ENCODE measurements at places on chromosomes 2 and 18.

DNA sequence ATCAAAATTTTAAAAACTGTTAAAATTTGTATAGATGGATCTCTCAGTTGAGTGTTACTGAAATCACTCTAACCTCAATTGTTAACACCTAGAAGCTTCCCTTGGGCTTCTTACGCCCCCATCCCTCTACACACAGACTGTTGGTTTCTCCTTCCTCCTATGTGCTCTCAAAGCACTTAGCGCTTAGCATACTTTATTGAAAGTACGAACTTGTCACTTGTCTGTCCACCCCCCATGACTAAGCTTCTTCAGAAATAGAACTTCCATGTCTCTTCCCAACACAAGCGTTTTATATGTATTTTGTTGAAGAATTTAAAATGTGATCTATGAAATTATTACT is 441 bp downstream of the MPHOSPH10 start:
- no peak for DNase-seq

DNA sequence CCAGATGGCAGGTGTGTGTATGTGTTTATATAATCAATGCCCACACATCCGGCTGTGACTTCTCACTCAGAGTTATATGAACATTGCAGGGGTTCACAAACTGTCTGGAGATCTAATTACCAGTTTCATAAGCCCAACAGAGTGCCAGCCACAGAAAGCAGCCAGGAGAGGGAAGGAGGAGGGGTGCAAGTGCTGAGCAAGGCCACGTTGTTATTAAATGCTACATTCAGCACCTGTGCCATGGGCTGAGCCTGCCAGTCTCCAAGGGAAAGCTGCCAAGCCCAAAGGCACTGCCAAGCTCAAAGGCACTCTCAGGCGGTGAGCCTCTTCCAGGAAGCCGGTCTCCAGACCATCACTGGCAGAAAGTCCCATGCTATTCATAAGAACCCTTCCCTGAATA is 17.4 kb downstream of the XDH start:
- DNase-seq = no peak

- DNase-seq = no peak
These were observed 66.2 kb upstream of the TAF1B start for GRCh38 chr2:9777081-9777480.

DNA sequence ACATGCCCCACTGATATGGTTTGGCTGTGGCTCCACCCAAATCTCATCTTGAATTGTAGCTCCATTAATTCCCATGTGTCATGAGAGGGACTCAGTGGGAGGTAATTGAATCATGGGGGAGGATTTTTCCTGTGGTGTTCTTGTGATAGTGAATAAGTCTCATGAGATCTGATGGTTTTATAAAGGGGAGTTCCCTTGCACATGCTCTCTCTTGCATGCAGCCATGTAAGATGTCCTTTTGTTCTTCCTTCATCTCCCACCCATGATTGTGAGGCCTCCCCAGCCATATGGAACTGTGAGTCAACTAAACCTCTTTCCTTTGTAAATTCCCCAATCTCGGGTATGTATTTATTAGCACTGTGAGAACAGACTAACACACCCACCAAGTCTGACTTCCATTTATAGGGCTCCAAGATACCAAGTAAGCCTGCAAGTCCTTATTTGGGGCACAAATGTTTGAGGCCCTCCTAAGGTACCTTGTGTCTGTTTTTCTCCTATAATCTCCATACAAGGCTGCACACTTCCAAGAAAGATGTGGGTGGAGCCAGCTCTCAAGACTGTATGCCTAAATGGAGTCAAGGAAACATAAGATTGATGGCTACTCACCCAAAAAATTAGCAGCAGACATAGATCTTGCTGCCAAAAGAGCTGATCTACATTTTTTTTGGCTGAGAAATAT is 364.7 kb downstream of the TXNL1 start:
- no peak for DNase-seq

DNA sequence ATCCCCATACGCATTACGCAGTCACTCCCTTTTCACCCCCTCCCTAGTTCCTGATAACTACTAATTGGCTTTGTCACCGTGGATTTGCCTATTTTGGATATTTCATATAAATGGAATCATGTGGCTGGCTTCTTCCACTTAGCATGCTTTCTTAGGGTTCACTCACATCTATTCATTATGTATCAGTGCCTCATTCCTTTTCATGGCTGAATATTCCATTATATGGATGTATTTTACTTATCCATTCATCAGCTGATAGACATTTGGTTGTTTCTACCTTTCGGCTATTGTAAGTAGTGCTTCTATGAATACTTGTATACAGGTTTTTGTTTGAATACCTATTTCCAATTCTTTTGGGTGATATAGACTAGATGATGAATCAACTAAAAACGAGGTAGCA is 4.9 kb downstream of the ATP5MC3 start:
- DNase-seq = no peak

DNA sequence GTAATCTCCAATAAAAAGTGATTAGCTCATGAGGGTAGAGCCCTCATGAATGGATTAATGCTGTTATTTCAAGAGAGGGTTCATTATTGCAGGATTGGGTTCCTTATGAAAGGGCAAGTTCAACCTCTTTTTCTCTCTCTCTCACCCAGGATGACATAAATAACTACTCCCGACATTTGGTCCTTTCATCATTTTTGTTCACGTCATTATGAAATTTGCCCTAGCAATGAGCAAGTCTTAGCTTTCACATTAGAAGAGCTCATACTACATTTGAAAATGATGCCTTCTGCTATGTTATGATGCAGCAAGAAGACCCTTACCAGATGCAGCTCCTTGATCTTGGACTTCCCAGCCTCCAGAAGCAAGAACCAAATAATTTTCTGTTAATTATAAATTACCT is 152.5 kb downstream of the ICOS start:
- no peak for DNase-seq

DNA sequence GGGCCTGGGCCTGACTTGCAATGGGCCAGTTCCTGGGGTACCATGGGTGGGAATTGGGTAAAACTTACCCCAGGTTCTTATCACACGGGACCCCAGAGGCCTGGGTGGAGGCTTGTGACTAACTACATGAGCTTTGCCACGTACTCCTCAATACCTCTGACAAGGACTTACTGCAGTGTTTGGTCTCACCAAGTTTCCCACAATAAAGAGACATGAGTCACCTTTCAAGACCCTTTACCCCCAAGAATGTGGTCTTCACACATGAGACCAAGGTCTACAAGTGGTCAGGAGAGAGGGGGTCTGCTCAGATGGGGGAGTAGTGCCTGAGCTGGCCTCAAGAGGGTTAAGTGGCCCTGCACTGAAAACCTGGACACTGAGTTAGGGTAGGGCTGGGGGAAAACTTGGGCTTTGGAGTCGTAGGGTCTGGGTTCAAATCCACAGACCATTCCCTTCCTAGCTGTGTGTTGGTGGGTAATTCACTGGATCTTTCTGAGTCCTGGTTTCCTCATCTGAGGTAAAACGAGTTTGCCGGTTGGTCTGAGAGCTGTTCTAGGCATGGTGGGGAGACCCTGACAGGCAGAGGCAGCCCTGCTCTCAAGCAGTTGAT is 2.0 kb upstream of the GNLY start:
- no peak for DNase-seq

DNA sequence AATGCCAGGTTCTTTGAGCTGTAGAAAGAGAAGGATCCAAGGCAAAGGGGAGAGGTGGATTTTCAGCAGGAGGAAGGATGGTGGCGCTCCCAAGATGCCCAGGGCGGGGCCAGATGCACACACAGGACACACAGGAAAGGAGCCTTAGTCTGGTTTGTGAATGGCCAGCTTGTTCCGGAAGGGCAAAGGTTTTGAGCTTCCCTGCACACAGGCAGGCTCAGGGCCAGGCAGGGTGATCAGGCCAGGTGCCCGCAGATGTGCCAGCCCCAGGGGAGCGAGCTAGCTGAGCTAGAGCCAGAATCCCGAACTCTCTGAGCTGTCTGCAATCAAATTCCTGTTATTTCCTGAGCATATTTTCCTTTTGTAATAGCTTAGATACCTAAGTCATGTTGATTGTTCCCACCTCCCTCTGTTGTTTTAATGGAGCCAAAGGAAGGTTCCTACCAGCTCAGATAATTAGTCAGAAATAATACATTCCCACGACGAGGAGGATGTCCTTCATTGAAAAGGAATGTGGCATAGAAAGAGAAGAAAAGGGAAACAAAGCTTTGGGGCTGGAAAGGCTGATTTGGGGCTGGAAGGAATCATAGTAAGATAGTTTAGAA is 13.7 kb upstream of the OTOF start:
- DNase-seq = no peak

DNA sequence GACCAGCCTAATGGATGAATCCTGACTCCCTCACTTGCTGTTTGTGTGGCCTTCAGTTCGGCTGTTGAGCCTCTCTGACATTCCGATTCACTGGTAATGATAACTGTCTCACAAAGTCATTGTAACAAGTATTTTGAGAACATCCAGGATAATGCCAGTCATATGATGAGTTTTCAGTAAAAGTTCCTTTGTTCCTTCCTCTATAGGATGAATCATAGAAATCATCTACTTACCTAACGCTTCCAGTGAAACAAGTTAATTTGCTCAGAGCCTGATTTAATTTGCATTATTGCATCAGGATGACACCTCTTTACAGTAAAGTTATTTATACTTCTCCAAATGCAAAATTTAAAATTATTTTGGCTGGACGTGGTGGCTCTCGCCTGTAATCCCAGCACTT is 32.0 kb downstream of the RAB31 start:
- DNase-seq = no peak

- no peak for DNase-seq
These were observed 1049.3 kb upstream of the CDH2 start for GRCh38 chr18:29226213-29226612.

- DNase-seq = no peak
These were observed 91.8 kb downstream of the ACVR1 start for GRCh38 chr2:157784169-157784822.

- DNase-seq = no peak
These were observed 47.7 kb downstream of the TMEM182 start for GRCh38 chr2:102809291-102810189.

DNA sequence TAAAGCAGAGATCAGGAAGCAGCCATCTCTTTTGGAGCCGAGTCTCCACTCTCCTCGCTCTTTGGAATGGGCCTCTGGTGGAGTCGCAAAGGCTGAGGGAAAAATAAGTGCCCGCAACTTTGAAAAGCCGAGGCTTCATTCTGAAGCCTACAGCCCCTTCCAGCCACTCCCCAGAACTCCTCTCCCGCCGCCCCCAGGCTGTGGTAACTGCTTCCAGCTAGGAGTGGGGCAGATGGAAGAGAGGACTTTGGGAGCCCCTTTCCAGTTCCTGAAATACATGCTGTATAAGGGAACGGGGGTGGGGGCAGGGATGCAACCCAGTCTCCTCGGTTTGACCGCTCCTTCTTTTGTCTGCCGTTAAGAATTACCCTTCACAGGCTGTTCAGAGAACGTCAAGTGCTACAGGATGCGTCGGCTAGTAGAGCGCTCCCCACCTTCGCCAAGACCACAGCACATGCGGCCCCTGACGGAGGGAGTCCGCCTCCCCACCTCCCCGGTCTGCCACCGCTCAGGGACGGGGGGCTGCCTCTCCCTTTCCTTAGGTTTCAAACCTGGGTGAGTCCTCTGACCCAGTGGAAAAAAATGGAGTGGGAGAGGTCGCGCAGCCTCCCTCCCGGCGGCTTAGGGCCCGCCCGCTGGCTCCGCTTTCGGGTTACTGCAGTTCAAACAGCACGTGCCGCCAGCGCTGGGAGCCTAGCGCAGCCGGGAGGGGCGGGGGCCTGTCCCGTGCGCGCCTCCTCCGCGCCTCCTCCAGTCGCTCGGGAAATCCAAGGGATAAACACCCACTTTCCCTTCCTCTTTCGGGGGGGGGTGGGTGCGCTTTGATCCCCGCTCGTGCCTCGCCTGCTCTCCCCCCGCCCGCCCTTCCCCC is 4.9 kb downstream of the CYP26B1 start:
- DNase-seq = no peak

DNA sequence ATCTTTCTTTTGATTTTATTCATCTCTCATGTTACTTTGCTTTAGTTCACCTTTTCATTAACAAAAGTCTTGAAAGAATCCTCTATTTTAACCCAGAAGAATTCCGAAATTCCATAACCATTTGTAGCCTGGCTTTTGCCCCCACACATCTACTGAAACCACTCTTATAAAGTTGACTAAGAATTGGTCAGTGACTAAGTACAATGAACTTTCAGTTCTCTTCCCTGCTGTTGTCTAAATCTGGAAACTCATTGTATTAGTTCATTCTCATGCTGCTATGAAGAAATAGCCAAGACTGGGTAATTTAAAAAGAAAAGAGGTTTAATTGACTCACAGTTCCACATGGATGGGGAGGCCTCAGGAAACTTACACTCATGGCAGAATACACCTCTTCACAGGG is 49.9 kb upstream of the PNPT1 start:
- no peak for DNase-seq

- DNase-seq = no peak
These were observed 3.4 kb upstream of the GFPT1 start for GRCh38 chr2:69390471-69390870.

DNA sequence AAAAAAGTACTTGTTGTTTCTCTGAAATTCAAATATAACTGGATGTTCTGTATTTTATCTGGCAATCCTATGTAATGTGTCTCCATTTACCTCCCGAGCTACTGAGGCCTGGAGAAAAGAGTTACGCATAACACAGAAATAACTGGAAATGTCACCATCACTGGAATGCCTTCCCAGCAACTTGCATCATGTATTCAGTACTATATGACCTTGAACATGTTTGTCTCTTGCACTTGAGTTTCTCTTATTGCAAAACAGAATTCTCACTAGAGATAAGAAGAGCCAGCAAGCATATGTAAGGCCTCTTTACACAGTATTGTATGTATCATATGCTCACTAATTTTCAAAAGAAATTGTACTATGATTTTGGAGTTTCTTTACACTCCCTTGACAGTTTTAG is 99.6 kb upstream of the CTAGE1 start:
- no peak for DNase-seq

- DNase-seq = no peak
These were observed 118.9 kb upstream of the CAB39 start for GRCh38 chr2:230593765-230594164.

- DNase-seq = no peak
These were observed 193.0 kb downstream of the RAB3GAP1 start for GRCh38 chr2:135245071-135245470.

GRCh38 chr2:177296040-177296439 is 31.5 kb upstream of the NFE2L2 start:
- DNase-seq = no peak

GRCh38 chr2:215565897-215566296 is 130.0 kb upstream of the FN1 start:
- DNase-seq = no peak

- DNase-seq = no peak
These were observed 21.4 kb downstream of the FAM98A start for GRCh38 chr2:33577668-33578067.

- DNase-seq = no peak
These were observed 153.6 kb downstream of the NRP2 start for GRCh38 chr2:205835923-205836322.

DNA sequence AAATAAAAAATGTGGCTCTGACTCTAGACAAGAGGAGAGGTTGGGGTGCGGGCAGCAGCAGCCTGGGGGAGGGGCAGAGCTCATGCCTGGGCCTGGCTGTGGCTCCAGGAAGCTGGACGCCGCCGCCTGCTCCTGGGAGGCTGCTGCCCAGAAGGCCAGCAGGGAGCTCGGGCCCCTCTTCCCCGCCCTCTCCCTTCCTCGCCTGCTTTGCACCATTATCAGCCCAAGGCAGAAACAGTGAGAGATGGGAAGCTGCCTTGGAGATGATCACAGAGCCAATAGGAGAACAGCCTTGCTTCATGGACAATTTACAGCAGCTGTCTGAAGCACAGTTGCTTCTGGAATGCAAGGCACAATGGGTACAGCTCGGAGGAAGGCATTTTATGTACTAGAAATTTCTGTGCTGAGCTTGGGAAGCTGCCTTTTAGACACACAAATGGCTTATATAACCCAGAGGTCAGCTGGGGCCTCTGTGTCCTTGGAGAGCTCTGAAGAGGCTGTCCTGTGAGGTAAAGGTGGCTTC is 55.3 kb upstream of the AFF3 start:
- no peak for DNase-seq

- DNase-seq = no peak
These were observed 8.8 kb upstream of the CRACDL start for GRCh38 chr2:98944775-98945174.
